ENCODE measurements at places on chromosomes 13 and 19.

- DNase-seq: no peak
These were observed 650.1 kb downstream of the FGF9 start for GRCh38 chr13:22320991-22321390.

- DNase-seq: no peak
These were observed 59.6 kb downstream of the MYO9B start for GRCh38 chr19:17135001-17135853.

DNA sequence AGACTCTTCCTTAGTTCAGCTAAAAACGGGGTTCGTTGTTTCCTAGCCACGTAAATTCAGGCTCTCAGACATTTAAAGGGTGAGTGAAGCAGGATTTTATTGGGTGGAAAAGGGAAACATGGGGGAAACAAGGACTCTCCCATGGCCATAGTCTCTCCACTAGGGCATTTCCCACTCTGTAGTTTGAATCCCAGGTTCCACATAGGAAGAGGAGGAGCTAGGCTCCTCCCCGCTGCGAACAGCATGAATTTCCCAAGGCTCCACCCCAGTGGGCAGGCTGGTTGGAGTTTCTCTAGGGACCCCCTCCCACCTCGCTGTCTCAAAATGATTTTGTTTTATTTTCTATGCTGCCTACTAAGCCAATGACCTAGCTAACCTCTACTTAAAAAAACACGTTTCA is 2170.8 kb upstream of the PCDH20 start:
- DNase-seq: no peak

GRCh38 chr13:40075281-40075680 is 419.8 kb downstream of the COG6 start:
- DNase-seq: no peak

- DNase-seq: no peak
These were observed 3.2 kb downstream of the PINLYP start for GRCh38 chr19:43578787-43579186.

- no peak for DNase-seq
These were observed 100.4 kb downstream of the RFC3 start for GRCh38 chr13:33918199-33918932.

DNA sequence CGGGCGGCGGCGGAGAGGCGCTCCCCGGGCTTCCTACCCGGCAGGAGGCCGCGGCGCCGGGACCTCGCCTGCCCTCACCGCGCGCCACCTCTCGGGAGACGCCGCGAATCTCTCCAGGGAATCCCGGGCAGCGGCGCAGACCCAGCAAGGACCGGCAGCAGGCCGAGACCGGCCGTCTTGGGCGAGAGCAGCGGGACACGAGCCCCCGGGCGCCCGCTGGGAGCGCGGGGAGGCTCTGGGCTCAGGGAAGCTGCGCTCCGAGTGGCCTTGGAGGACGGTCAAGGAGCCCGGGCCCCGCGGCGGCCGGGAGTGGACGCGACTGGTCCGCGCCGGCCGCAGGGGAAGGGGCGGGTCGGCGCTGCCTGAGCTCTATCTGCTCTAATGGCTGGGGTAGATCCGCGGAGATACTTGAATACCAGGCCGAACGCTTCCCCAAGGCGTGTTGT is 14.7 kb downstream of the CDX2 start:
- DNase-seq: no peak

GRCh38 chr13:39281539-39282150 is 243.4 kb downstream of the NHLRC3 start:
- DNase-seq: no peak

GRCh38 chr19:36514012-36514612 is 14.0 kb downstream of the ZNF260 start:
- DNase-seq: no peak
